Stimulated activated CD8-positive, alpha-beta memory T cell treated with anti-CD3 and anti-CD28 coated beads, Interleukin-15, amount 100 ng/mL, for 24 hours (primary cell): ENCODE measurements at places on chromosomes 12 and 14.

DNA sequence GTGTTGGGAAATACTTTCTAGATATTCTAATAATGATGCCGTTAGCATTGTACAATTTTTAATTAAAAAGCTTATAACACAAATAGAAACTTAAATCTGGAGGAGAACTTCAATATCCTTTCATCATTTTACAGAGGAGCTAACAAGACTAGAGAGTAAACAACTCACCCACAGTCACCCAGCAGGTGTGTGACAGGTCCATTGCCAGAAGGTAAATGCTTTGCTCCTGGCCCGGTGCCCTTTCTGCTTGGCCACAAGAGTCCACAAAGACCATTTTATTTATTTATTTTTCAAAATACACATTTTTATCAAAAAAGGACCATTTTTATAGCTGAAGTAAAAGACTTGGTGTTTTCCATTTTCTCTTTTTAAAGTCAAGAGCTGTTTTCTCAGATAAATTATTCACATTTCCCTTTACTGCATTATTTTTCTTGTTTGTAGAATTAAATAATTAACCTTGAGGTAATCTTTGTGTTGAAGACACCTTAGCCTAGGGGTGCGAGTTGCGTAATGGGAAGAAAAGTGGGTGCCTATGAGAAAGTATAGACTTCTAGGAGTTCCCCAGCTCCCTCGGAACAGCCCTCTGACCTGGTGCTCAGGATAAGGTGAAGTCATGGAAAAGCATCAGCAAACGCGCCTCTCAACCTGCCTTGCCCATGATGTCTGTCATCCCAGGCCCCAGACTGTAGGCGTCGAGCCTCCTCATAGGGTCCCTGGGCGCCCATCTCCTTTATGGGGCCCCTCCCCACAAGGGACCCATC lies 26.3 kb upstream of the AMIGO2 start:
- DNase-seq = no peak

DNA sequence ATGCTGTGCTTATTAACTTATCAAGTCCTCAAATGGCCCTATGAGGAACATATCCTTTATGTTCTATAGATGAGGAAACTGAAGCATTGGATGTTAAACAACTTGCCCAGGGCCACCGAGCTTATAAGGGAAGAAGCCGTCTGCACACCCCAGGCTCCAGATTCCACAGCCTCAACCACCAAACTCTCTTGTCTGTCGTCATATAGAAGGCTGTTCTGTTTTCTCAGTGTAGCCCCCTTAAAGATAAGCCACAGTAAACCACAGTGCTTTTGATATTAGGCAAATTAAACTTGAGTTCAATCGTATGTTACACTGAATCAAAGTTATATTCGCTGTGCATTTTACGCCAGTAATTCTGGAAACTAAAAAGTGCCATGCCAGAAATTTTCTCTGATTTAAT lies 116.7 kb downstream of the PRKCH start:
- no peak for DNase-seq

DNA sequence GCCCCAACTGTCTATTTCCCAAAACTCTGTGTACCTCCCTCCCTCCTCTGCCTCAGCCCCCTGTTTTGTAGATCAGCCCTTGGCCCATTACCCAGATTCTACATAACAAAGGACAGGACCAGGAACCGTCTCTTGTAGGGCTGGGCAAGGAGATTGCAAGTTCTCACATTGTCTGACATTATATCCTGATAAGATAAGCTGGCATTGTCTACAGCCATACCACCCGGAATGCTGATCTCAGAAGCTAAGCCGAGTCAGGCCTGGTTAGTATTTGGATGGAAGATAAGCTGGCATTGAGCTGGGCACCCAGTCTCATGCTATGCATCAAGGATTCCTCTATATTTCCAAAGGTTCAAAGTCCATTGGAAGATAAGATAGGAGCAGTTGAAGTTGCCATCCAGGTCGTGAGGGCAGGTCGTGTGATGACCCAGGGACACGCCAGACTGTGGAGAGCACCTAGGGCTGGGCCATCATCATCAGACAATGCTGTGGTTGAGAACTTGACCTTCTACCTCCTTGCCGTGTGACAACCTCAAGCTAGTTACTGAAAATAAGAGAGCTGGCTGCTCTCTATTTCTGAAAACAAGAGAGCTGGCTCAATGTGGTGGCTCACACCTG lies 29.5 kb downstream of the PHETA1 start:
- DNase-seq = no peak

- no peak for DNase-seq
Measured at GRCh38 chr14:104230946-104231345, 92.6 kb downstream of the KIF26A start.

GRCh38 chr12:90953956-90954421 lies 987 bp downstream of the CCER1 start:
- no peak for DNase-seq

DNA sequence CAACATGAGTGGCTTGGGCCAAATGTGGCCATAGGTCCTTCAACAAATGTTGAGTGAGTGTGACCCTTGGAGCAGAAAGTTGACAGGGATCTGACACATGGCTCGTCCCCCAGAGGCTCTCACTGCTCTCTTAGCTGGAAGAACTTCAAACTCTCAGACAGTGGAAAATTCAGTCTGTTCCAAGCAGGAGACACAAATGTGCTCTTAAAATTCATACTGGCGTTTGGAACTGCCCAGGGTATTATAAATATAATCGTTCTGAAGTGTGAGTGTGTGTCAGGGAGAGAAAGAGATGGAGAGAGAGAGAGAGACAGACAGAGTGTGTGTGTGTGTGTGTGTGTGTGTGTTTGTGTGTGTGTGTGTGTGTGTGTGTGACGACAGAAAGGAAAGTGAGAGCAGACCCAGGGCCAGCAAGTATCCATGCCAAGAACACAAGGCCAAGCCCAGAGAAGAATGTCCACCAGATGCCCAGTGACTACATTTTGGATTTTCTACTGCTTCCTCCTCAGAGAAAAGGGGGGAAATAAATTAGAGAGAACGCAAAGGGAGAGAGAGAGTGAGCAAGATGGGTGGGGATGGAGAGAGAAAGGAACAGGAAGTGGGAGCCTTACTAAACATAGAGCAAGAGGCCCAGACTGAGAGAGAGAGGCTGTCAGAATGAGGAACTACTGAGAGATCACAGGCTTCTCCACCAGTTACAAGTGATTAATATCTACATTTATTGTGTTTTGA lies 193.6 kb upstream of the NUDT4 start:
- DNase-seq = no peak

GRCh38 chr14:97156705-97157104 lies 359.5 kb downstream of the VRK1 start:
- DNase-seq = no peak

- no peak for DNase-seq
Measured at GRCh38 chr14:61026526-61026925, 45.5 kb downstream of the SLC38A6 start.

DNA sequence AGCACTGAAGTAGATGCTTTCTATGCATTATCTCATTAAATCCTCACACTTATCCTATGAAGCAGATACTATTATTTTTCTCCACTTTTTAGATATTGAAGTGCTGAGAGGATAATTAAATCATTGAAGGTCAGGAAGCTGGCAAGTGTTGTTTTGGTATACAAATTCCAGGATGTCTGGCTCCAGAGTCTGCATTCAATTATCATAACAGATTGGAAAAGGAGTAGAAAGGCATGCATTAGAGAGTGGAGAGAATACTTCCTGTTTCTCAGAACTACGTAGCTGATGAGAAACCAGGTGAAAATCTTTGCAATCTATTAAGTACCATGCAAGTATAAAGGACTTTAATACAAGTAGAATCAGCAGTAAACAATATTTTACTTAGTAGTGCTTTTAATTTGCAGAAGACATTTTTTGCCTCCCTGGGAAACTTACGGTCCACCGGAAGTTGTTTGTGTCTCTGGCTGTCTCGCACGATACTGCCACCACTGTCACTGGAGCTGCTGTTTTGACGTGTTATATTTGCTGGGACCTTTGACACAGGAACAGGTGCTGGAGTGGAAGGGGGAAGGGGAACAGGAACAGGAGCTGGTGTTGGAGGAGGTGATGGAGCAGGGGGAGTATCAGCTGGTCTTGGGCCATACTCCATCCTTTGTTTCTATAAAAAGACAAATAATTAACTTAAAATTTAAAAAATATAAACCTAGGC lies 158.0 kb downstream of the EPS8 start:
- DNase-seq = no peak

DNA sequence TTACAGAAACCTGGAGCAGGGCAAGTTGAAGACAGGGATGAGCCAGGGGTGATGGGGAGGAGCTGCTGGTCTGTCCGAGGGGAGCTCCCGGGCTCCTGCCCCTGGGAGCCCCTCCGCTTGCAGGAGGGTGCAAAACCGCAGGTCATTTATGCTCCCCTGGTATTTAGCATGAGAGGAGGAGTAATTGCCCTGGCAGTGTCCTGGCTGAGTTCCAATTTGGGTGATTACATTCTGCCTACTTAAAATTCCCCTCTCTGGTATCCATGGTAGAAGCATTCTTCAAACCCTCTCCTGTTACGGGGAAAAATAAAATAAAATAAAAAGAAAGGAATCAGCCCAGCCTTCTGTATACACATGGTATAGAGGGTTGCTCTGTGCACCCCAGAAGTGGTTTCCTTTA lies 61.7 kb upstream of the VRK1 start:
- DNase-seq = no peak

GRCh38 chr14:72741826-72742117 lies 152.1 kb downstream of the DPF3 start:
- no peak for DNase-seq

DNA sequence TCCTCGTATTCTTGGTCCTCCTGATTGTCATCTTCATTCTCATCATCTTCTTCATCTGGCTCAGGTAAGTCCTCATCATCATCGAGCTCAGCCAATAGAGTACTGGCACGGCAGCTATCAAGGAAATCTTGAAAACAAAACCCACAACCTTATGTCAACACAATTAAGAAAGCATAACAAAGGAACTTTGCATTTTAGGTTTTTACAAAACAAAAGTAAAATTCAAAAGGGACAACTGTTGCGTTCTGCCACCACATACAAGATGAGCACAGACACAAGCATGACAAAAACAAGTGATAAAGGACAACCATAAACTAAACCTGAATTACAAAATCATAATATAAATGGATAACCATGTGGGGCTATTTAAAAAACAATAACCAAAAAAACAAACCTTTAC lies 84.7 kb downstream of the HECTD1 start:
- DNase-seq = no peak

GRCh38 chr12:16857456-16857923 lies 251.5 kb upstream of the LMO3 start:
- no peak for DNase-seq

- DNase-seq = no peak
Measured at GRCh38 chr12:104724992-104725585, 233.0 kb downstream of the SLC41A2 start.

GRCh38 chr14:38209572-38210557 lies 2.2 kb downstream of the SSTR1 start:
- no peak for DNase-seq

- no peak for DNase-seq
Measured at GRCh38 chr14:104210817-104211195, 72.4 kb downstream of the KIF26A start.

DNA sequence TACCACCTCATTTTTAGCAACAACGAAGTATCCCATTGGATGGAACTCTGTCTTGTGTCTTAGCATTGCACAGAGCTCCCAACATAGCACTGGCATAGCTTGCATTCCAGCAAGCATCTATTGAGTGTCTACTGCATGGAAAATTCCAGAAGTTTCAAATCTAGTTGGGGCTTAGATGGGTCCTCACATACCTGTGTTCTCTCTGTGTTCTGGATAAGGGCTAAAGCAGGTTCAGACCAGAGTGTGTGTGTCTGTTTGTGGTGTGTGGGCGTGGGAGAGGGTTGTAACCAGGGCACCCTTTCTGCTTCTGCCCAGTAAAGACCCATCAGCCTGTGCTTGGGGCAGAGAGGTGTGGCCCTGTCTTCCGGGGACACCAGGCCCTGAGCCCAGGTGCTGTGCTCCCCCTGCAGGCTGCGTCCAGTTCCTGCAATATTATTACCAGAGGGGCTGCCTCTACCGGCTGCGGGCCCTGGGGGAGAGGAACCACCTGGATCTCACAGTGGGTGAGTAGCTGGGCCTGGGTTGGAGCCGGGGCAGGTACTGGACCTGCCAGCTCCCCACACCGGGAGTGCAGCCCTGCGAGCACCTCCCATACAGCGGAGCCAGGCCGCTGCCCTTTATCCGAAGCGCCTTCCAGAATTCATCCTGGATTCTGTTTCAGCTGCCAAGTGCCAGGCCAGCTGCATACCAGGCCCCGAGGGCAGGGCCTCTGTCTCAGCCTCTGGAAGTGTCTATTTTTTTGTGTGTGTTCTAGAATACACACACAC lies 20.3 kb downstream of the RHOF start:
- no peak for DNase-seq

DNA sequence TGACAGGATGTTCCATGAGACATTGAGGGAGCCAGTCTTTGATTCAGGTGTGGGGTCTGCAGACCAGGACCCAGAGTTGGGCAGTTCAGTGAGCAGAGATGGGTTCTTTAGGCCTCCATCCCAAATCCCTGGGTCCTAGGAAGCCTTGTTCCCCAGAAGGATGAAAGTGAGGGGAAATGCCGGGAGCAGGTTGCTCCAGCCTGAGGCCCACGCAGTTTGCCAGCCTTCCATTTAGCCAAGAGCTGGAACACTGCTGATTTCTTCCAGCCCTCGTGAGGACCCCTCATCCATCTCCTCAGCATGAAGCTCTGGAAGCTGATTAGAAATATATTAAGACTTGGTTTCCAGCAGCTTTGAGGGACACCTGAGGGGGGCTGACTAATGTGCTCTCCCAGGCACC lies 12.1 kb downstream of the C14orf132 start:
- DNase-seq = no peak

- no peak for DNase-seq
Measured at GRCh38 chr12:120316798-120317223, 10.8 kb downstream of the PLA2G1B start.

- DNase-seq = no peak
Measured at GRCh38 chr12:67077617-67078016, 191.5 kb upstream of the CAND1 start.

DNA sequence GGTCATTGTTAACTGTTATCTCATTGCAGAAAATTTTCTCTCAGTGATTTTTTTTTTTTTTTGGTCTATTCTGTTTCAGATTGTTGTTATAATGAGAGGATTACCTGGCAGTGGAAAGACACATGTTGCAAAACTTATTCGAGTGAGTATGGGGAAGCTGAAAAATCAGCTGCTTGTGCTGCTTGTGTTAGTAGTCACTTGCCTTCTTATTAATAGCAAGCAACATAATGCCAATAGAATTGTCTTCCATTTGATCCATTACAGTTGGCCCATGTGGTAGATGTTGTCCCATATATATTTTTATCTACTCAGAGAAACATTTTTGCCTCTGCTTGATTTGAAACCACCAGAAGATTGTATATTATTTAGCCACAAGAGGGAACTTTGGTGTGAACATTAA lies 53.0 kb downstream of the YLPM1 start:
- no peak for DNase-seq
